NCI-H146 (cell line): ENCODE measurements at places on chromosomes 13 and 19.

DNA sequence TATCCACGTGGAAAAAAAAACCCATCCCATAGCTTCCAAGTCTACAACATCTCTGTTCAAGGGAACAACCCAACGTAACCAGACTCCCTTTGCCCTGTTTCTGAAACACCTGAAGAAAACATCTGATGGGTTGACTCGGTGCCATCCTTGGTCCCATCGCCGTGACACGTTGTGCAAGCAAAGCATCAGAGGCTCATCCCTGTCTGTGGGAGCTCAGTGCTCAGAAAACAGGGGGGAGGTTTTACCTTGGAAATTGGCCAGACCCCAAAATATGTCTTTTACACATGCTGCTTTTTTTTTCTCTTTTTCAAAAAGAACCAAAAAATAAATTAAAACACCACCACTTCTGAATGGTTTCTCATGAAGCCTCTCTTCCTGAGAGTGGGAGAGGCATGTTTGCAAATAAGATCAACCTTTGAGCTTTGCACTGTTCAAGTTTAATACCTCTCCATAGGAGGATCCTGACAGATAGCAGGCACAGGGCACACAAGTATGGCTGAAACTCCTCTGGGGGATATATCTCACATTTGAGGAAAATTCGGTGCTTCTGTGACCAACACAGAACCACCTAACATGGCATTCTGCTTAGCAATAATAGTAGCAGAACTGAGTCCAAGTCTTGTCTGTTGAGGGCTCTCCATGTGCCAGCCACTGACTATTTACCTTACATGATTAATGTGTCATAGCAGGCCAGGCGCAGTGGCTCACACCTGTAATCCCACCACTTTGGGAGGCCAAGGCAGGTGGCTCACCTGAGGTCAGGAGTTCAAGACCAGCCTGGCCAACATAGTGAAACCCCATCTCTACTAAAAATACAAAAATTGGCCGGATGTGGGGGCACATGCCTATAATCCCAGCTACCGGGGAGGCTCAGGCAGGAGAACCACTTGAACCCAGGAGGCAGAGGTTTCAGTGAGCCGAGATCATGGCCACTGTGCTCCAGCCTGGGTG, 7.0 kb upstream of the PVR start:
- no peak for DNase-seq

DNA sequence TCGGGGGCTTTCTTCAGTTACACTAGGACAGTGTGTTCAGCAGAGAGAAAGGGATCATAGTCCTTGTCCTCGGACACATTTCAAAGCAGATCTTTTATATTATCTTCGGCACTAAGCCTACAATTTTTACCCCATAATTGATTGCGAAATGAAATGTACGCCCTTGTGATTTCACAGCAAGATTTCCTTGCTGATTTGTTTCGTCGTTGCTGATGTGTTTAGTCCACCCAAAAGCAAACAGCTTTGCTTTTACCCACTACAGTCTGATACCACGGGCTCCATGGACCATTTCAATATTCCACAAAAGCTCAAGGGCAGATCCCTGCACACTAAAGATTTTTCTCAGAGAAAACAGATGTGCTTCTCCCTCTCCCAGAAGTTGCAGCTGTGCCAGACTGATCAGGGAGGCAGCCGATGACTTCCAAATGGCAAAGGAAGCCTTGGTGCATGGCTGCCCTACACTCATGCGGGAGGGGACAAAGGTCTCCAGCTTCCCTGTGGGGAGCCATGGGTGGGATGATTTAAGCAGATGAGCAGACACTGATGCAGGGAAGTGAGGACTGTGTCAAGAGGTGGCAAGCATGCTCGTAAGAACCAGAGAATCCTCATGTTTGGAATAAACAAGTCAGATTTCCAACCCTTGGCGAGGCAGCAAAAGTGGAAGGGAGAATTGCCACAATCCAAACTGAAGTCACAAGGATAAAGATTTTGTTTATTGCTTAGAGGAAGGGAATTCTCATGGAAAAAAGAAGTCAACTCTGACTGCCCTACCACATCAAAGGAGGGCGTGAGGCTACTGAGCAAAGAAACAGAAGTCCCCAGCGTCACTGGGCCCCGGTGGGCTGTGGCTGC, 81.1 kb downstream of the STK24 start:
- peak; percentile 30 for DNase-seq

DNA sequence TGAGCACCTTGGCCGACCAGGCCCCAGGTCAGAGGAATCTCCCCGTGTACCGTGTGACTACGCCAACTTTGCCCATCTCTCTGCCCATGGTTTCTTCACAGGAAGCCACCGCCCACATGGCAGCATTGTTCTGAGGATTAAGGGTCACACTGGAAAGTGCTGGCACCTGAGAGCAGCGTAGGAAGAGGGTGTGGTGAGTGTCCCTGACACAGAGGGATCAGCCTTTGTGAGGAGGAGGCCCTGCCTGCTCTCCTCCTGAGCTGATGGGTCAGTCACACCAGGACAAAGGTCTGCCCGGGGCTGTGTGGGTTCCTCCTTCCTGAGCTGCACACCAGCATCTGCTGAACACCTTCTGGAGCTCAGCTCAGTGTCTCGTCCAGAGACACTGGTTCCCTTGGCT, 32.2 kb upstream of the SLC15A1 start:
- DNase-seq, result no peak

DNA sequence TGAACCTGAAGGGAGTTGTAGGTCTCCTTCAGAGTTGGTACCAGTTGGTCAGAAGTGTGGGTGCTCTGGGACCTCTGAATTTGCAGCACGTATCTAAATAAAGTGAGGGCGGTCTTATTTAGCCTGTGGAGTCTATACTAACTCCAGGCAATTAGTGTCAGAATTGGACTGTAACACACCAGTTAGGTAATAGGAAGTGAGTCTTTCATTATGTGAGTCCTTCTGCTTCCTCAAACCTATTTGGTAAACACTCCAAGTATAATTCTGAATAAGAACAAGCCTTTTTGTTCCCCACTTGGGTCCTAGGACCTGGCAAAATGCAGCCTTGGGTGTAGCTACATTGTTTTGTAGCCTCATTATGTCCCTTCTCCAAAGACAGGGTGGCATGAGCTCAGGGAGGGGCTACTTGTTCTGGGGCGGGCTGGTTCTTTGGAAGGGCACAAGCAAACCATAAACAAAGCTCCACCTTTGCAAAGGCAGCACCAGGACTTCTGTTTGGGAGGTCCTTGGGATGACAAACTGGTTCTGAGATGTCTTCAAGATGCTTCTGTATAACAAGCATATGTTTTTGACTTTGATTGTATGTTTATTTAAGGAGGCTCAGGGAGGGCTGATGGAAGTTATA, 418.0 kb downstream of the ZNF536 start:
- DNase-seq, result no peak

DNA sequence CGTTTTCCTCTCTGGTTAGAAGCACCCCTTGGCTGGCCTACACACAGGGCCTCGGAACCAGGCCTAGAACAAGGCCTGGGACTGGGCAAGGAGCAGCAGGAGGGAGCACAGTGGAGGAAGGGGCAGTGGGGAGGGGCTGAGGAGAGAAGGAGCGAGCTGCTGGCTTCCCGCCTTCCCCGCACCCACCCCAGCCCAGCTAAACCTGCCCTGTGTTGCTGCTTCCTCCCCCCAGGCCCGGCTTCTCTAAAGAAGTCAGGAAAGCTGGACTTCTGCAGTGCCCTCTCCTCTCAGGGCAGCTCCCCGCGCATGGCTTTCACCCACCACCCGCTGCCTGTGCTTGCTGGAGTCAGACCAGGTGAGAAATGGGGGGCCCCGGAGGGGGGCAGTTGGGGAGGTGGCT, 24.3 kb downstream of the LYL1 start:
- no peak for DNase-seq

GRCh38 chr19:2327773-2328400, 499 bp downstream of the LSM7 start:
- DNase-seq, result peak; percentile 44

- peak; percentile 6 for DNase-seq
These were observed 35.5 kb downstream of the CBY2 start for GRCh38 chr13:45737571-45738017.

GRCh38 chr13:109794095-109794494, 7.7 kb upstream of the IRS2 start:
- no peak for DNase-seq

DNA sequence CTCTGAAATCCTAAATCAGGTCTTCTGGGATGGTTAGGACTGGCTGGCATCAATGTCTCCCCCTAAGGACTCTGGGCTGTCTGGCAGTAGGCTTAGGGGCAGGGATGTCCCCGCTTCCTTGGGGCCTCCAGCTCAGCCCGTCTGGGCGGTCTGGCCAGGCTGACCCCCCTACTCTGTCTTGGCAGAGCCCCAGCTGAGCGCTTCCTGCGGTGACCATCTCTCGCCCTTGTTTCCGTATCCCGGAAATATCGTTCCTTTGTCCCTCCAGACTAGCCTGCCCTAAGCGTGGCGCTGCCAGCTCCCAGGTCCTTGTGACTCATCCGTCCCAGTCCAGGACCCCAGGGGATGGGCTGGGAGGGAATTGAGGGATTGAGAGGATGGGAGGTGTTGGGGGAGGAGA, 11.3 kb downstream of the GTPBP3 start:
- DNase-seq, result peak; percentile 62

DNA sequence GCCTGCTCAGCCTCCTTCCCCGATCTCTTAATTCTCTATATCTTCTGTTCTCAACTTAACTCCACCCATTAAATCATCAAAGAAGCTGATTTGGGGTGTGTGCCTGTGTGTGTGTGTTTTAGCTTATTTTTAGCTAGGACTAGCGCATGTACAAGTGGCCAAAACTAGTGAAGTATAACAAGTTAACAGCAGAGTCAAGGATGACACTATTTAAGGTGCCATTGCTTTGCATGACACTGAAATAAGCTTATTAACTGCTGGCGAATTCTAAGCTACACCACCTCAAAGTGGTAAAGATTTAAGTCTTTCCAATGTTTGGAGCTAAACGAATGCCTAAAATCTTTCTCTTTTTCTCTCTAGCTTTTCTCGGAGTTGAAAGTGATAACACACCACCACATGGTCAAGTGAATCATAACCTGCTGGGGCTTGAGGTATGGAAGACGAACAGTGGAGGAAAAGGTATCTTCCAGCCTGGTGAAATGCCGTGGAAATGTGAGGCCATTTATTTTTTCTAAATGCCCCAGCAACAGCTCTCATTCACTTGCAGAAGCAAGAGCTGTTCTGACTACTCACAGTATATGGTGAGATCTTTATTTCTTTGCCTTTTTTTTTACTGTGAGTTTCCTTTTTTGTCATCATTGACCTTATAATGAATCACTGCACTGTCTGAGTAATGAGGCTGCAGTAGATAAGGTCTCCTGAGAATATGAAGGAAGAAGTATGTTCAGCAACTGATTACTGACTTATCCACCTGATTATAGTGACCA, 570.3 kb downstream of the PCDH9 start:
- no peak for DNase-seq

- no peak for DNase-seq
These were observed 10.3 kb downstream of the TBCB start for GRCh38 chr19:36125557-36125956.

- DNase-seq, result no peak
These were observed 4.2 kb downstream of the TUBGCP3 start for GRCh38 chr13:112583592-112584277.

- DNase-seq, result no peak
These were observed 550.5 kb downstream of the IRS2 start for GRCh38 chr13:109235901-109236300.

DNA sequence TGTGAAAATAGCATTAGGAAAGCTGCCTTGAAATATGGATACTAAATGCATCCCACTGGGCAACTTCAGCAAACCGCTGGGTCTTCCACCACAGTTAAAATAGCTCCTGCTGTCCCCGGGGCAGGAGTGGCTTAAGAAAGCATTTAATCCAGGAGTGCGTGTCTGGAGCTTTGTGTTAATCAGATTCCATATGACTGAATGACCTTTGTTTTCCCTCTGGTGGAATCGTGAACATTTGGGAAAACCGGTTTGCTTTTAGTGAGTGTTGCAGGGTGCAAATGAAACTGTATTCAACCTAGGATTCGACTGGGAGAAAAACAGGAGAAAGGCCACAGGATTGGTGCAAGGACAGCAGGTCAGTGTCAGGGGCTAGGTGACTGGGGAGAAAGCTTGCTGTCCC, 237.6 kb upstream of the MAB21L1 start:
- DNase-seq, result no peak
